ENCODE measurements at places on chromosomes 7 and 10.
A peak's percentile ranks its signal among the peaks of the same experiment; 100 is the strongest.

GRCh38 chr10:129381741-129382140 is 85.3 kb upstream of the MGMT start:
- DNase-seq = no peak

DNA sequence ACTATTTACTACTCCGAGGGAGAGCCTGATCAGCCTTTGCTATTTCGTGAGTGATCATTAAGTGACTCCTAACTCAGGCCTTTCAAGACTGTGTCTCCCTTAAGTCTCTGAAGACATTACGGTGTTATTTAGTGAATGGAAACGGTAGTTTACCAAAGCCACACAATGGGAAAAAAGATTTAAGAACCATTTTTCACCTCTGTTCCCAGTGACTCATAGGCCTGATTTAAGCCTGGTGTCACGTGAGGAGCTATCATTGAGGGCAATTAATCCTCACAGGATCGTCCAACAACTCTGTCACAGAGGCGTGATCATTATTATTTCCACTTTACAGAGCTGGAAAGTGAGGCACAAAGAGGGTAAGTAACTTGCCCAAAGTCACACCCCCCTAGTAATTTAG is 20.3 kb downstream of the C10orf90 start:
- DNase-seq = no peak

DNA sequence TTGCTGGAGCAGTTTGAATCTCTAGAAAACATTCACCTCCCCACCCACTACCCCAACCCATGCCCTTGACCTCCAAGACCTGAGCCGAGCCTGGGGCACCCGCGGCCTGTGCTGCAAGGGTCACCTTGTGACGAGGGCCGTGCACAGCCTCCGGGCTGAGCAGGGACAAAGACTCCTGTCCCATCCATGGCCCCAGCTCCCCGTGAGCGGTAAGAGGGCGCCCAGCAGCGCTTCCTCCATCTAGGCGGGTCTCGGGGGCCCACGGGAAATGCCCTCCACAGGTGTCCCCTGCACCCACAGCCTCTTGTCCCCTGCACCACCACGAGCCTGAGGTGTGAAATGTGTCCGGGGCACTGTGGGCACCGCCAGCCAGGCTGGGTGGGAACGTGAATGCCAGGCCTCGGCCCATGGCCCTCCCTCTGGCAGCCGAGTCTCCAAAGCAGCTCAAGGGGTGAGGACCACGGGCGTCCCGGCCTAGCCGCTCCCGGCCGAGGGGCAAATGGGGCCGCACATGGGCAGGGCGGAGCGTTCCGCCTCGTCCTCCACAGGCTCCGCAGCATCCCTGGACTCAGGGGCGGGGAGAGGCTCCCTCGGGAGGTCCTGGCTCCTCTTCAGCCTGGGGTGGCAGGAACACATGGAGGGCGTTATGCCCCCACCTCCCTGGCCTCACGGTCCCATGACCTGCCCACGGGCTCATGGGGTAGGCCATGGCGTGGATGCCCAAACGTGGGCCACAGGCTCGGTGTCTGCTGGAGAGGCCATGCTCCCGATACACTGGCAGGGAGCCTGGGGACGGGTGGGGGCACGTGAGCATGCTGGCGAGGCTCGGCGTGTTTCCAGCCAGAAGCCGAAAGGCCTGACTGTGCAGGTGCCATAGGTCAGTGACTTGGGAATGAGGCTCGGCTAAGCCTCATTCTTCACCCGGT is 21.1 kb downstream of the DPYSL4 start:
- no peak for DNase-seq

DNA sequence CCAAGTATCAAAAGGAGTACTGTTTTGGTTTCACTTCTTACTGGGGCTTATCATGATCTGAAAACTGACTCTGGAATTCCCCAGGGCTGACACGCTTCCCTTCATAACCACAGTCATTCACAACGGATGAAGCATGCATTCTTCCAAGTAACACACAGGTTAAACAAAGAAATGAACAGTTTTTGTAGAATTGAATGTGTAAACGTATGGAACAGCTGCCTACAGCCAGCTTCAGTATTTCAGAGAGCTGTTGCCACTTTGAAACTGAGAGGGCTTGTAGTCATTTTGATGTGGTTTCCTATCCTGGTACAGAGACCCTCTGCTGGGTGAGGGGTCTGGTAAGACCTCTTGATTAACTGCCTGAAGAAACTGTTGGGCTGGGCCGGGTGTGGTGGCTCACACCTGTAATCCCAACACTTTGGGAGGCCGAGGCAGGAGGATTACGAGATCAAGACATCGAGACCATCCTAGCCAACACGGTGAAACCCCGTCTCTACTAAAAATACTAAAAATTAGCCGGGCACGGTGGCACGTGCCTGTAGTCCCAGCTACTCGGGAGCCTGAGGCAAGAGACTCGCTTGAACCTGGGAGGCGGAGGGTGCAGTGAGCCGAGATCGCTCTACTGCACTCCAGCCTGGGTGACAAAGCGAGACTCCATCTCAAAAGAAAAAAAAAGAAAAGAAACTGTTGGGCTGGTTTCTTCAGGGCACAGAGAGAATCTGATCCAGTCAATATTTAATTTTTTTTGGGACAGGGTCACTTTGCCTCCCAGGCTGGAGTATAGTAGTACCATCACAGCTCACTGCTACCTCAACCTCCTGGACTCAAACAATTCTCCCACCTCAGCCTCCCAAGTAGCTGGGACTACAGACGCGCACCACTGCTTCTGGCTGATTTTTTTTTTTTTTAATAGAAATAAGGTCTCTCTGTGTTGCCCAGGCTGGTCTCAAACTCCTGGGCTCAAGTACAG is 4.7 kb downstream of the NFE2L3 start:
- DNase-seq = peak; percentile 80

DNA sequence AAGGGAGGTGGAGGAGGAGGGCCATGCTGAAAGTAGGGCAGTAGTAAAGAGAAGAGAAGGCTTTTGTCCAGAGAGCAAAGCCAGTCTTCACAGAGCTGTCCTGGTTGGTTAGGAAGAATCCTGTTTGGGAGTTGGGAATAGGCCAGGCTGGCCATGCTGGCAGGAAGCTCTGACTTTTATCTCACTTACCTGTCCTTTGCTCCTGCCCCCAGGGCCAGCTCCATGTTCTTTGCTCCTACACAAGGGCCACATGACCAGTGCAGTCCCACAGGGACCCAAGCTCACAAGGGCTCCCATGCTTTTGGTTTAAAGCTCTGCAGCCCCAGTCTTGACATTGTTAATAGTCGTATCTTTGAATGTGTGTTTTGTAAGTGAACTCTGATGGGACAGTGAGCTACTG is 161.6 kb upstream of the KMT2E start:
- DNase-seq = no peak

- DNase-seq = no peak
Observed at GRCh38 chr7:121872831-121873288, at the start of gene PTPRZ1. Gene PTPRZ1 (plus strand): TSS chr7:121873161. CDS start chr7:121873500, 339 bp downstream.

GRCh38 chr10:122176232-122177213 is 94.6 kb upstream of the BTBD16 start:
- DNase-seq = no peak

DNA sequence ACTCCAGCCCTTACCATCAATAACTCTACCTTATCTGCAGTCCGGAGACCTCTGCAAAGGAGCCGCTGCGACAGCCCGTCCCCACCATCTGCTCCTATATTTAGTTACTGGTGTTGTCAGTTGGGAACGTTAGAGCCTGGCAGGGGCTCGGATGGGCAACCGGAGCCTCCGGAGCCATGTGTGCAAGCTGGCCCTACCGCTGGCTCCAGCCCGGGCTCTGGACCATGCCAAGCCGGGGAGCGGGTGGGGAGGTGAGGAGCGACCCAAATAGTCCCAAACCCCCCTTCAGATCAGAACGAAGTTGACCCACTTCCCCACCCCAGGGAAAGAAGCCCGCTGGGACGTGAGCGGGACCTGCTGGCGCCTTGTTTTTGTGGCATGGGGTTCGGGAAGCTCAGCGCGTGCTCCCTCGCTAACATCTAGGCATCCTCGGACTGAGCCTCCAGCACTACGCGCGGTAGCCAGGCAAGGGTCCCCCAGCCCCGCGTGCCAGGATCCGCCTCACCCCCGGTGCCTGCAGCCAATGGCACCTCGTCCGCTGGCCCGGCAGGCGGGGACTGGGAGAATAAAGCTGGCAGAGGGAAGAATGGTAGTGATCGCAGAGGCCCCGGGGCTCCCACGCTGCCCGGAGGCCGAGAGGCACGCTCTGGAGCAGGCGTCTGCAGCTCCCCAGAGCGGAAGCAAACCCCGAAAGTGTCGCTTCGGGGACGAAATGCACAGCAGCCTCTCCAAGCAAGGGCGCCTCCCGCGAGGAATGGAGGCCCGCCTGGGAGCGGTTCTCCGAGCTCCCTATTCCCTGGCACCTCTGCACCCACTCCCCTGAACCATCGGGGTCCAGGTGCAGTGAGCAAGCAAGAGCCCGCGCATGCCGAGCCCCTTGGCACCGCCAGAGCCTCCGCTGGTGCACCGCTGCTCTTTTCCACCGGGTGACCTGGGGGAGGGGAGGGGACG is 679 bp downstream of the LRRC20 start:
- DNase-seq = no peak

DNA sequence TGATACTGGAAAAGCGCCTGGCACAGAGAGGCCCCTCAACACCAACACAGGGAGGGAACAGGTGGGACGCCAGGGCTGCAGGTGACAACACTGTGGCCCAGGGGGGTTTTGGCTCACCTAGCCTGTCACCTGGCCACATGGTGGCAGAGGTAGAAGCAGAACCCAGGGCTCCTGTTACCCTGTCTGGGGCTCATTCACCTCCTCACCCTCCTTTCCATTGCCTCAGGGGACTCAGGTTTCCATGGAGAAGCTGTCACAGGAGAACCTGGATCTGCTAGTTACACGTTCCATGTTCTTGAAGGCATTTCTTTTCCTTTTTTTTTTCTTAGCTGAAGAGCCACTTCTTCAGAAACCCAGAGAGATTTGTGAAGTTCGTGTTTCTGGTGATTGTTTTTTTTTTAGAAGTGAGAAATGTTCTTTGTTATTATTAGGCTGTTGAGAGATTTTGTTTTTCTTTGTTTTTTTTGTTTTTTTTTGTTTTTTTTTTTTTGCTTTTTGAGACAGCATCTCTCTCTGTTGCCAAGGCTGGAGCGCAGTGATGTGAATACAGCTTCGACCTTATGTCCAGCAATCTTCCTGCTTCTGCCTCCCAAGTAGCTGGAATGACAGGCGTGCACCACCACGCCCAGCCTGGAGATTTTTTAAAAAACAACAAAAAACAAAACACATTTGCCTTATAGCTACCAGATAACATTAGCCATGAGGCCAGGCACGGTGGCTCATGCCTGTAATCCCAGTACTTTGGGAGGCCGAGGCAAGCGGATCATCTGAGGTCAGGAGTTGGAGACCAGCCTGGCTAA is 16.0 kb downstream of the DENND2A start:
- DNase-seq = no peak

DNA sequence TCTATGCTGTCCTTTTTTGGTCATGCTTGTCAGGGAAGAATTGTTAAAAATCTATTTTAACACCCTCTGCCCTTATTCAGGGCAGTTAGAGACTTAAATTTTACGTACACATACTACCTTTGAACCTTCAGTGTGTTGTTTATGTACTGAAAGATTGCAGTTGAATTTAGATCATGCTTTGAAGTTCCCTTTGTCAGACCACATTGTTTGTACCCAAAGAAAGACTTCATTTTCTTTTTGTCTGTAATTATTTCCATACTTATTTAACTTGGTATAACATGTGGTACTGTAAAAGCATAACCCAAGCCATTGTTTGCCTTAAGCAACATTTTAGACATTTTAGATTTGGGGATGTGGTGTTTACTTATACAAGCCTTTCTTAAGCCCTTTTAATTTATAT is 96.1 kb downstream of the MMRN2 start:
- DNase-seq = no peak

DNA sequence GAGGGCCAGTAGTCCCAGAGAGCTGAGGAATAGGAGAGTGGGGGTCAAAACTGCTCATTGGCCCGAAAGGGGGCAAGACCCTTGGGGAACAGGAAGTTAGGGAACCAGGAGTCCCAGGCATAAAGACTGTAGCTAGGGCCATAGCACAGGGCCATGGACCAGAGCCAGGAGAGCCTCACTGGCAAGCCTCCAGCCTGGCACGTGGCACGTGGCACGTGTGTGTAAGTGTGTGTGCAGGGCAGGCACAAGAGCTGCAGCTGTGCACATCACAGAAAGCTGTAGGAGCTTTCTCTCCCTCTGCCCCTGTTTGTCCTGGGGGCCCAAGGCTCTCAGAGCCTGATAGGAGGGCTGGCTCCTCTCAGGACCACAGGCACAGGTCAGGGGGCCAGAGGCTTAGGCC is 47.8 kb upstream of the SLF2 start:
- DNase-seq = no peak

GRCh38 chr7:90244565-90244908 is 437 bp upstream of the CFAP69 start:
- no peak for DNase-seq

GRCh38 chr7:50553973-50554372 is 11.2 kb downstream of the DDC start:
- DNase-seq = no peak

DNA sequence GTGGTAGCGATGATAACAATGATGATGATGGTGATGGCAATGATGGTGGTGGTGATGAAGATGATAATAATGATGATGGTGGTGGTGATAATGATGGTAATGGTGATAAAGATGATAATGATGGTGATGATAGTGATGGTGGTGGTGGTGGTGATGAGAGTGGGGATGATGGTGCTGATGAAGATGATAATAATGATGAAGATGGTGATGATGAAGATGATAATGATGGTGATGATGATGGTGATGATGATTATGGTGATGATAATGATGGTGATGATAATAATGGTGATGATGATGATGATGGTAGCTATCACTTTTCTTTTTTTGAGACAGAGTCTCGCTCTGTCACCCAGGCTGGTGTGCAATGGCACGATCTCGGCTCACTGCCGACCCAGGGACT is 144.5 kb upstream of the PCBD1 start:
- no peak for DNase-seq

DNA sequence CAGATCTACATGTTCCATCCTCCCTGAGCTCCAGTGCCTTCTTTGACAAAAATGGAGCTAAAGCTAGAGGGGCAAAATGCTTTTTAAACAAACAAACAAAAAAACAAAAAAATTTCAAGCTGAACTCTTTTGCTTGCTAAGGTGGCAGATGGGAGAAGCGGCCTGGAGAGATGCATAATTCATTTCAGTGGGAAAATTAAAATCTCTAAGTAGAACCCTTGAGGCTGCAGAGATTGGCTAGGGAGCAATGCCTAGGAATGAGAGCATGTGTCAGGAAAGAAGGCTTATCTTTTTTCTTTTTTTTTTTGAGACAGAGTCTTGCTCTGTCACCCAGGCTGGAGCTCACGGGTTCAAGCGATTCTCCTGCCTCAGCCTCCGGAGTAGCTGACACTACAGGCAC is 46.4 kb upstream of the SAMD8 start:
- DNase-seq = no peak

- no peak for DNase-seq
Observed at GRCh38 chr10:112366992-112367391, 6.9 kb upstream of the ACSL5 start.

DNA sequence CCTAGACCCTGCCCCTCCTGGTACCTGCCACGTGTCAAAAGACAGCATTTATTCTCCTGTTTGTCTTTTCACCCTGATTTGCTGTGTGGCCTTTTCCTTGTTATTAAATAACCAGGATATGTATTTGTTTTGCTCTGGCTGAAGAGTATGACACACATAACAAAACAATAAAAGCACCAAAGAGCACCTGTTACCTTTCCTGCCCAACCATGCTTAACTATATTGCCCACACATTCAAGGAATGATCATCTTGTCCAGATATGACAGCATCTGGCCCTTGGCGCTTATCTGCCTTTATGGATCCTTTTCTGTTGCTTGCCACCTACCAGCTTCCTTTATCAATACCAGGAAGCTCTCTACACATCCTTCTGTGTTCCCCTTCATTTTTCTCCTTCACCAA is 357.7 kb downstream of the FGFR2 start:
- no peak for DNase-seq
